ENCODE measurements at places on chromosomes 13 and 19. TPM values are rescaled to one million over a fixed set of nuclear protein-coding genes. Genes with fewer than 3 reads are reported as not detected.

LMTK3 gene
- total RNA-seq, result 24.0 TPM

GRCh38 chr13:113051641-113052040 is 54.0 kb upstream of the F7 start:
- H3K4me3 ChIP-seq, result no peak overlapping the region
- H3K27ac ChIP-seq, result no peak overlapping the region
- H3K4me1 ChIP-seq, result no peaks in the 10 kb centered on the region
- no peak for DNase-seq
- no peaks in the 10 kb centered on the region for H3K36me3 ChIP-seq
- H3K27me3 ChIP-seq, result no peaks in the 10 kb centered on the region

DNA sequence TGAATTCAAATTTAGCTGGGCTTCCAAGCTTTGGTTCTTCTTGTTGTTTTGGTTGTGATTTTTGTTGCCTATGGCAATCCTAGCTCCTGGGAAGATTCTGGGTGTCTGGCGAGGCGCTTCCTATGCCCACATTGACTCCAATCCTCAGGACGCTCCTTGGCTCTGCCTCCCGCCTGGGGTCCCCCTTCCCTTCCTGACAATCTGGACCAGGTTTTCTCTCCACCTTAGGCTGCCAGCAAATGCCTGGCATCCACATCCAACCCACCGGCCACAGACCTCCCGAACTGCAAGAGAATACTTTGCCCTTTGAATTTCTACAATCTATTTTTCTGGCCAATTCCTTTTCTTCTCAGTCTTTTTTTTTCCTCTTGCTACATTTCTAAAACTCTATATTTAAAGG is 186.9 kb upstream of the UBL3 start:
- no peaks in the 10 kb centered on the region for H3K36me3 ChIP-seq
- H3K4me3 ChIP-seq, result no peak overlapping the region
- DNase-seq, result no peak
- no peaks in the 10 kb centered on the region for H3K4me1 ChIP-seq
- no peaks in the 10 kb centered on the region for H3K27me3 ChIP-seq

SHISA7 gene
- total RNA-seq, result not detected

DNA sequence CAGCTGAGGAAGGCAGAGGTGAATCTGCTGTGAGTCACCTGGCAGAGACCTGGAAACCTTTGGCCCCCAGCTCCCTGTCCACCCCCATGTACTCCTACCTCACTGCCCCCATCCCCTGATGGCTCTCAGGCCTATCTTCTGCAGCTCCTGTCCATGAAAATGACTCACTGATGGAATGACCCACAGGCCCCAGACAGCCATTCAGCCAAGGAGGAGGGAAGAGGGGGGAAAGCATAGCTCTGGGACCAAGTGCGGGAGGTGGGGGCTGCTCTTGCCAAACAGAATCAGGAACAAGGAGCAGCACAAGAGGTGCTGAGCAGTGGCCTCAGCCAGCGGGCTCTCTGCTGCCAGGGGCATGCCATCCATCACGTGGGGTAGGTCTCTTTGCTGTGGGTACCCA is 111.4 kb upstream of the C1QTNF9B start:
- H3K36me3 ChIP-seq, result no peaks in the 10 kb centered on the region
- H3K27ac ChIP-seq, result no peak overlapping the region
- H3K4me3 ChIP-seq, result no peak overlapping the region
- no peaks in the 10 kb centered on the region for H3K4me1 ChIP-seq

- no peak overlapping the region for H3K27ac ChIP-seq
- H3K4me1 ChIP-seq, result no peaks in the 10 kb centered on the region
- no peaks in the 10 kb centered on the region for H3K36me3 ChIP-seq
Measured at GRCh38 chr19:32053861-32054260, 291.5 kb upstream of the ZNF507 start.

DNA sequence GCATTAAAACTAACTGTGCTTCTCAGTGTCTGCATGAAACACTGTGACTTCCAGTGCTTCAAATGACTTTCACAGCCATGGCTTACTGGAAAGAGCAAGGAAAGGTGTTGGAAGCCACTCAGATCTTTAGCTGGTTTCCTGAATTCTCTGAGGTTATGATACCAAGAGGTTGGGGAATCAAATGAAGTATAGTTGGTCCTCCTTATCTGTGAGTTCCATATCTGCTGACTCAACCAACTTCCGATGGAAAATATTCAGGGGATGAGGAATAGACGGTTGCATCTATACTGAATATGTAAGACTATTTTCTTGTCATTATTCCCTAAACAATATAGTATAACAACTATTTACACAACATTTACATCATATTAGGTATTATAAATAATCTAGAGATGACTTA is 32.4 kb downstream of the EPSTI1 start:
- no peak overlapping the region for H3K4me3 ChIP-seq
- DNase-seq, result no peak
- no peaks in the 10 kb centered on the region for H3K4me1 ChIP-seq

- no peak overlapping the region for H3K4me3 ChIP-seq
- H3K27me3 ChIP-seq, result no peaks in the 10 kb centered on the region
- H3K4me1 ChIP-seq, result no peaks in the 10 kb centered on the region
- H3K36me3 ChIP-seq, result no peaks in the 10 kb centered on the region
Measured at GRCh38 chr19:21617740-21618339, 112.4 kb downstream of the ZNF429 start.

GRCh38 chr19:39360599-39360998 is 18.4 kb downstream of the SAMD4B start:
- H3K27me3 ChIP-seq, result no peaks in the 10 kb centered on the region
- H3K4me3 ChIP-seq, result no peak overlapping the region
- DNase-seq, result no peak
- H3K36me3 ChIP-seq, result peaks cover 68% of the 10 kb centered on the region
- no peak overlapping the region for H3K27ac ChIP-seq

SLC1A6 gene
- not detected for total RNA-seq

- peaks cover 6% of the 10 kb centered on the region for H3K36me3 ChIP-seq
- no peak overlapping the region for H3K27ac ChIP-seq
- peaks cover 37% of the 10 kb centered on the region for H3K4me1 ChIP-seq
- no peak for DNase-seq
- peak overlapping the region; percentile 79 for H3K4me3 ChIP-seq
- no peaks in the 10 kb centered on the region for H3K27me3 ChIP-seq
Measured at GRCh38 chr19:49851456-49852259, 699 bp downstream of the PTOV1 start.

N4BP2L1 gene
- 47.2 TPM for total RNA-seq

TUBB4A gene
- total RNA-seq, result 3.3 TPM

GRCh38 chr19:4709440-4710280 is 14.0 kb downstream of the DPP9 start:
- peak overlapping the region; percentile 31 for H3K27ac ChIP-seq
- H3K36me3 ChIP-seq, result peaks cover 56% of the 10 kb centered on the region
- no peak for DNase-seq
- H3K4me3 ChIP-seq, result no peak overlapping the region
- no peaks in the 10 kb centered on the region for H3K4me1 ChIP-seq
